ENCODE measurements at places on chromosomes 2 and 18. TPM values are rescaled to one million over a fixed set of nuclear protein-coding genes. Genes with fewer than 3 reads are reported as not detected.
A peak's percentile ranks its signal among the peaks of the same experiment; 100 is the strongest.

Gene GPR45
- 0.29 TPM for total RNA-seq

DNA sequence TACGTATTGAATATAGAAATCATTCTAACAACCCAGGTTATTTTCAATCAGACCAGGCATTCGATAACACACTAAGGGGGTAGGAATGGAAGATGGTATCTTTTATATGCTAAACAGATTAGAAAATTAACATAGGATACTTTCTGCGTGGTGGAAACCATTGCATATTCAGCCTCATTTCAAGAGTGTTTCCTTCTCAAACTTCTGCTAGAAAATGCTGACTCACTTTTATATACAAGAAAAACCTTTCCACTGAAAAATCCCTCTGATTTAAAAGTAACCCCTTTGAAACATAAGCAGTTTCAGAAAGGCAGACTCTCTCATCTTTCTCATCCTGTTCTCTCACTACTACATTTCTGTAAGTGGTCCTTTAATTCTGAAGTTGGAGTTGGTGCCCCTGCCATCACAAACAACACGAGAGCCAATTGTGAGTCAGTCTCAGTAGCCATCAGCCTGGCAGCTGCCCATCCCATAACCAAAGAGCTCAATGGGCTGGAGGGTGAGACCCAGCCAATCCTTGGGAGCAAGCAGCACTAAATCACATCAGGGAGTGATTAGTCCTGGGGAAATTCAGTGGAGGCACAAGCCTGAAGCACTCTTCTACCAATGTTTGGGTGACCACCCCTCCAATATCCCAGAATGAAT lies 343.1 kb downstream of the CELF4 start:
- DNase-seq, result no peak

Gene ANKRD30B
- not detected for total RNA-seq

- DNase-seq, result no peak
Measured at GRCh38 chr18:715626-716025, 3.2 kb upstream of the ENOSF1 start.

Gene PAX3
- total RNA-seq, result 0.03 TPM

DNA sequence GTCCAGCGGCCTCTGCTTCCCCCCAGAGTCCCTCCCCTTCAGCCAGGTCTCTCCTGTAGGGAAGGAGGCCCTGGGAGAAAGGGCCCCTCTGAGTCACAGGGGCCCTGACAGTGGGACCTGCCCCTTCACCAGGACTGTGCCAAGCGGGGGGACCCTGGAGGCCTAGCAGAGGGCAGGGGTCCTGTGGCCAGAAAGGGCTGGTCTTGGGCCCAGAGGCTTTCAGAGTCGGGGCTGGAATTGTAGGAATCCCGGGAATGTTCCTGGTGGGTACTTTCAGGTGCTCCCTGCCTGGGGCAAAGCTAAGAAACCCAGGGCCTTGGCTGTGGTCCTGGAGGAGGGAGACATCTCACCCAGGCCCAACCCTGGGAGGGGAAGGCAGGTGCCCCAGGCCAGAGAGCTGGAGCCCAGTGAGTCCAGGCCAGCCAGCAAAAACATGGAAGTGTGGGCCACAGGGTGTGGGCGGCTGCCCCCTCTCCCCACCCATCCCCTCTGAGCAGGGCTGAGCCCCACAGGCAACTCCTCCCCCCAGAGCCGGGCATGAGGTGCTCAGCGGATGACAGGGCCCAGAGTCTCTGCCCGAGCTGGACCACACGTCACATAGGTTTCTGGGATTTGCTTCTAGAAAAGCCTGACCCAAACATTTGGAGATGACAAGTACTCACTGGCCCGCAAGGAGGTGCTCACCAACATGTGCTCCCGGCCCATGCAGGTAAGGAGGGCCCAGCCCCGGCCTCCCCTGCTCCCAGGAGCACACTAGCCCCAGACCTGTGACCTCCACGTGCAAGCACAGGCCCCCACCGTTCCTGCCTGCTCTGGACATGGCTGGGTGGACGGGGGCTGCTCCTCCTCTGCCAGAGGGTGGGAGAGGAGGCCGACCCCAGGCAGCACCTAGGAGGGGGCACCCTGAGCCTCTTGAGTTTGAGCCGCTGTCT lies 48.2 kb upstream of the ALPP start:
- no peak for DNase-seq

DNA sequence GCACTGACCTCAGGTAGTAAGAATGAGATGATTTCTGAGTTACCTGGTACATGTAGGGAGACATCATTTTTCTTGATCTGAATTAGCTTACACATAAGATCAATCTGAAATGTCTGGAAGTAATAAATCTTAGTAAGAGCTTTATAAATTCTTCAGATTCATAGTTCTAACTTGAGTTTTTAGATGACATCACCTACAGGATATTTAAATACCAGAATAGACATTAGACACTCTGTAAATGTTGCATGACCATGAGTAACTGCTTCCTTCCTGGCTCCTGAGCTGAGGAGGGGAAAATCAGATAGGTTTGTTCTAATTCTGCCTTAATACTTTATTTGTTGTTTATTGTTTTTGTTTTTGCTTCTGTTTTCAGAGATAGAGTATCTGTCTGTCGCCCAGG lies 181.8 kb downstream of the PHLPP1 start:
- DNase-seq, result no peak

DNA sequence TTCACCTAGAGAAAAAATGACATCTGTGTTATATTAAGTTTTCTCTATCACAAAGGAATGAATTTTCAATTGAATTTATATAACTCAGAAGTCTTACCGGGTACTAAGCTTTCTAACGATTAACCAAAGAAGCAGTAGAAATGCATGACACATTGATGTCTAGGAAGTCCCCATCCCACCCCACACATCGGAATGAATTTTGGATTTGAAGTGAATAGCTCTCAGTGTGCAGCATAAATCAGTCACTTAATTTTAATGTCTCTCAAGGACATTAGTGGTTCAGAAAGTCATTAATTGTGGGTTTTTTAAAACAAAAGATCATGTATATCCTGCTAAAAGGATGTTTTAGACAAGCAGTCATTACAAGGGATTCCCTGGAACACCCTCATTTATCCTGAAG lies 141.4 kb upstream of the PIEZO2 start:
- DNase-seq, result no peak

DNA sequence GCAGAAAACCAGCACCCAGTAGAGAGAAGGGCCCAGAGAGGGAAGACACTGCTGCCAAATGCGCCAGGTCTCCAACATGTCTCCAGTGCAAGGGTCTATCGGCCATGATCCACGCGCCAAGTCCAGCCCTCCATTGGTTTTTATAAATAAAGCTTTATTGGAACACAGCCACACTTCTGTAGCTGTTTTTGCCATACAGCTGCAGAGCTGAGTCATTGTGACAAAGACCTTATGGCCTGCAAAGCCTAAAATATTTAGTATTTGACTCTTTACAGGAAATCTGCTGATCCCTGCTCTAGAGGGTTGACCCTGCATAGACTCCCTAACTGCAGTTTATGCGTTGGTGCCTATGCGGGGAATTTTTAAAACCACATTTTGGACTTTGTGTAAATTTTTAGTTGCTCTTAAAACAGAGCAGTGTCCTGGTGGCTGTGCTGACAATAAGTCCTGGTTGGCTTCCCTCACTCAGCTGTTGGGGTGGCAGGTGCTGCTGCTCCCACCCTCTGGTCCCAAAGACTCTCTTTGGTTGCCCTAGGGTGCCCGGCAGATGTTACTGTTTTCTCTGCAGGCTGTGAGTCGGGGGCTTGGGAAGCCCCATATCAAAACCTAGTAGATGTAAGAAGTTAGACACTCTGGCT lies 154.9 kb downstream of the CTIF start:
- no peak for DNase-seq

DNA sequence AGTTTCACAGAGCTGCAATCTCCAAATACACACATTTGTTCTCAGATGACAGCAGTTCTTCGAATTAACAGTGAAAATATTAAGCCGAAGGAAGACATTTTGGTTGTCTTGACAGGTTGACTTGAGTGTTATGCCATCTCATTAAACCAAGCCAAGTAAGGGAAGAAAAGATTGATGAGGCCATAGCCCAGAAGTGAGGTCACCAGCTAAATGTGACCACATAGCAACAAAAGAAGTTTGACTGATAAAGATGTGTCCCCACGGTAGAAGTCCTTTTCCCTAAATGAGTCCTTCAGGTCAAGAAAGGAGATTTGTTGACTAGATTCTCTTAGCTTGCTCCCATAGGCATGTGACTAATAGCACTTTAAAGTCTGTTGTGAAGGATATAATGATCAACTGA lies 156.1 kb downstream of the CDH20 start:
- no peak for DNase-seq

- DNase-seq, result no peak
Measured at GRCh38 chr2:205758500-205758899, 76.2 kb downstream of the NRP2 start.

Gene TMEM169
- 0.84 TPM for total RNA-seq

Gene GKN1
- total RNA-seq, result not detected

GRCh38 chr18:76657911-76658470 lies 162.9 kb upstream of the ZNF516 start:
- no peak for DNase-seq

- DNase-seq, result no peak
Measured at GRCh38 chr18:44533071-44533470, 147.6 kb upstream of the SETBP1 start.

Gene SMAD7
- total RNA-seq, result 52.2 TPM

DNA sequence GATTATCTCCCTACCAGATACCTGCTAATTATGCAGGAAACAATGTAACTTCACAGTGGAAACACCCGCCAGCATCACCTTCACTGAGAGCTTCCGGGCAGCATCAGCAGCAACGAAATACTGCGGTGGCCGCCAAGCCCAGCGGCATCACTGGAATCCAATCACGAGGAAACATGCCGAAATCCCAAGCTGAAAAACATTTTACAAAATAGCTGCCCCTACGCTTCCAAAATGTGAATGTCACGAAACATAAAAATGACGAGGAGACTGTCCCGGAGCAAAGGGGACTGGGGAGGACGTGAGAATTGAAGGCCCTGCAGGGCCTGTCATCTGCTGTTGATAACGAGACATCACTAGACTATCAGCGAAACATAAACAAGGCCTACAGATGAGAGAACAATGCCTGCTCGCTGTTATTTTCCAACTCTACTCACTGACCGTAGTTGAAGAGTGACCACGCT lies 82.6 kb downstream of the HDAC4 start:
- DNase-seq, result peak; percentile 15

Gene NT5C1B
- not detected for total RNA-seq

Gene ZBTB7C
- total RNA-seq, result 0.50 TPM

Gene LRRTM4
- not detected for total RNA-seq

GRCh38 chr2:239690651-239691631 lies 290.1 kb upstream of the HDAC4 start:
- DNase-seq, result peak; percentile 36

DNA sequence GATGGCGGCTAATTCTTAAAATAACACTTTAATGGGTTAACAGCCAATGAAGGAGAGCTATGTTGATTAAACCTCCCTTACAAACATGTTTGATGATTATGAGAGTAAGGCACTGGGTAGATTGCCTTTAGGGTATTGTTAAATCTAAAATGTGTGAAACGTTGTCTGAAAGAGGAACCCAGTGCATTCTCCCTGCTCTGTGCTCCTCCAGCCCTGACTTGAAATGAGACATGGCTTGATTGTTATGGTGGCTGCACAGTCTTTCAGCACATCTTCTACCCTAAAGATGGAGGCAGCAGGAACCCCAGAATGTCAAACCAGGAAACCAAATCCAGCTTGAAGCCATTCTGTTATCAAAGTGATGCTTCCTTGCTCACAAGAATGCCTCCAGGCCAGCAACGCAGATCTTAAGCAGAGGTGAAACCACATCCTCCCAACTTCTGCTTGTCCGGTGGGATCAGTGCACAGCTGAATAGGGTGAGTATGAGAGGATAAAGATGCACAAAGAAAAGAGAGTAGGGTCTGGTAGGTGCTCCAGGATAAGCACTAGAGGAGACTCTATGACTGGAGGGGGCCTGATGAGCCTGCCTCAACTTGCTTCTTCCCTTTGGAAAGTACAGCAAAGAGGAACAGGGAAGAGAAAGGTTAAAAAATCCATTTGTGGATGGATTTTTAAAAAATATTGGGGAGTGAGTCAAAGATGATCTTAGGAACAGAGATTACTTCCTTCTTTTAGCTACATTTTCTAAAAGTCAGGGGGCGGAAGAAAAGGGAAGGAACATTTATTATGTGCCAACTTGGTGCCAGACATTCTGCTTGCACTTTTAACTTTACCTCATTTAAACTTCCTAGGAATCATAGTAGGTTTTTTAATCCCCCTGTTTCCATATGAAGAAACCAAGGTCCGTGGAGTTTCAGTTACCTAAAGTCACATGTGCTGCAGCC lies 523.0 kb downstream of the TXNL1 start:
- DNase-seq, result no peak

GRCh38 chr18:42229211-42230210 lies 274.5 kb downstream of the PIK3C3 start:
- DNase-seq, result no peak

GRCh38 chr2:185643434-185643833 lies 95.2 kb upstream of the FSIP2 start:
- no peak for DNase-seq

- DNase-seq, result no peak
Measured at GRCh38 chr2:57333221-57333620, 713.4 kb upstream of the VRK2 start.

- DNase-seq, result no peak
Measured at GRCh38 chr2:239101807-239102206, 253.9 kb downstream of the TWIST2 start.

Gene C18orf63
- not detected for total RNA-seq

Gene NEU4
- total RNA-seq, result not detected

GRCh38 chr2:238083919-238084318 lies 16.2 kb upstream of the ESPNL start:
- DNase-seq, result no peak

Measured in SJSA1 (cell line).